Fibroblast of pulmonary artery (primary cell): ENCODE measurements at places on chromosomes 3 and 15.

DNA sequence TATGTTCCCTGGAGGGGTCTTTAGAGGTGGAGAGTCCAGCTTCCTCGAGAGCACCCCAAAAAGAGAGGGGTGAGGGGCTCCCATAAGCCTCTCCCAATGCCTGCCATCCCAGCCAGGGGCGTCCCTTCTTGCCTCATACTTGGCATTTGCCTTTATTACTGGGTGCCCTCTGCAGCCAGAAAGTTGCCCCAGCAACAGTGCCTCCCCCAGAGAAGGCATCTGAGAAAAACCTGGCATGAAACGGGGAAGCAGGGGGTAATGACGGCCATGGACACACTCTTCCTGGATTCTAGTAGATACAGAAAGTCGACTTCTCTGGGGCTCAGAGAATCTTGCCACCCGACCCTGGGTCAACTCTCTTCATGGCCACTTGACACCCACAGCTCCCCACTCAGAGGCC is 90.1 kb downstream of the PCSK6 start:
- DNase-seq = no peak

DNA sequence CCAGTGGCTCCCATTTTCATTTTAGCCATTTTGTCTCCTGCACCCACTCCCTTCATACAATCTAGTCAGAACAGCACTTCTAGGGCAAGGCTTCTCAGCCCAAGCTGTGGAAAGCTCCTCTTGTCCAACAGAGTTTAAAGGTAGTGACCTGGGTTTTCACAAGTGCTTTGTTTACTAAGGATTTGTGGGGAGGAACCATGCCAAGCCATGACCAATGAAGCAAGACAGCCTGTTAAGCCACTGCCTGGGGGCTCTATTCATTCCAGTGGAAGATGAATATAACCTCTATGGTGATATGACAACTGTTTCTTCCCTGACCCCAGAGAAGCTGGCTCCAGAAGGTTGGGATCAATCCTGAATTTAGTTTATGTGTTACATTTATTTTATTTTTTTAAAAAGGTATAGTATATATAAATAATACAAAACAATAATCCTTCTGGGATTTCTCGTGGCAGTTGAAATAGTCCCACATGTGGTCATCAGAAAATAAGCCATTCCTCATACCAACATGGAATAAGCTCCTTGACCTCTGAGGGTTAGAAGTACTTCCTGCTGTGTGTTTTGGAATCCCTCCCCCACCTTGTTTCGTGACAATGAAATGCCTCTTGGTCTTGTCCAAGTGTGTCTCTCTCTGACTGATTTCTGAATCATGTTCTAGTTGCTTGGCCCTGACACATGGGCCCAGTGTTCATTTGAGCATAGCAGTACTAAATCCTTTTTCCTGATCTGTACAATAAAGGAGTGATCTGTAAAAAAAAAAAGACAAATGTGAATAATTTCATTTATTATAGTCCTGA is 13.3 kb upstream of the THUMPD3 start:
- DNase-seq = peak; percentile 70

DNA sequence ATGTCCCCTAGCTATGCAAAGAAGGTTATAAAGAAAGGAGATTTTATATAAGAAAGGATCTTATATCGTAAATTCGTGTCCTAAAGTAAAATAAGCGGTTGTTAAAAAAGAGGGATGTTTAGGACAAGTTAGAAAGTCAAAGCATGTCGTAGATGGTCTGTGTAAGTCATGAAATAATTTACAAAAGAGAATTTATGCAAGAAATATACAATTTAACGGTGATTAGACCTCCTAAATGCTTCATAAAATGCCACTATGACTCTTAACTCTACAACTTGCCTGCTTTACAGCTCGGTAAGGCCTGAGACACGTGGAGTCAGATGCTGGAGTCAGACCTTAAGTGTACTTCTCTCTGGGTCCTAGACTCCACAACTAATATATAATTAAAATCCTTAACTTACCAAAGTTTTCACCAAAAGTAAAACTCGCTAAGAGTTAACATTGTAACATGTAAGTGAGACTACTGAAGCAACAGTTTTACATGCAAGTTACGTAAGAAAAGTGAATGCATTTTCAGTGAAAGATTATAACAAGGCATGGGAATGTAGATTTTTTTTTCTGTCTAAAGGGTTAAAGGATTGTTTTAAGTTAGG is 13.3 kb upstream of the SRPRB start:
- peak; percentile 14 for DNase-seq

DNA sequence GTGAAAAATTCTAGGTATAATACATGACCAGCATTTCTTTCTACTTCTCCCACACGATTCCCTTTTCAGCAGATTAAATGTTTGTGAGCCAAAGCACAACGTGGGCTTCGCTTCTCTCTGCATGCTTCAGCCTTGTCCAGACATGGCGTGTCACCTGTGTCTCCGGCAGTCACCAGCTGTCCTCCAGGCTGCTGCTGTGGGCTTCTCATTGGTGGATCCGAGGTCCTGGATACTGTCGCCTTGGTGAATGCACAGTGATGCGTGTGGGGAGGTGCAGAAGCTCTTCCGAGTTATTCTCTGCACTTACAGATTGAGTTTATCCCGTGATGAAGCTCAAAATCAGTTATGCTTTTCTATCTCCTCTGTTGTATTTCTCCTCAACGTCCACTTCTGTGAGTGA is 23.0 kb upstream of the GOLGA8J start:
- no peak for DNase-seq

- peak; percentile 74 for DNase-seq
These were observed 16.9 kb downstream of the MRPL46 start for GRCh38 chr15:88450125-88450798.

DNA sequence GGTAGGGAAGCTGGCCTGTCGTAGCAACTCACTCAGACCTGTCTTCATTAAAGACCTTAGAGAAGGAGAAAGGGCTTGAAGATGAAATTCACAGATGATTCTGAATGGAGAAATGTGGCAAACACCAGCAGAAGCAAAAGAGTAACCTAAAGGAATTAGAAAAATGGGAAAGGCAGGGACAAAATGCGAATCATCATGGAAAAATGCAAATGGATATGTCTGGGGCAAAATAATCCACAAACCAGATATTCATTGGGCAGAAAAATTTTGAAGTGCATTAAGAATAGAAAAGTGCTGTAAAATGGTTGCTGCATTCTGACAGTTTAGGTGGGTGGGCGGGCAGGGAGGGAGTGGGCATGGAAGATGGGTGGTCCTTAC is 156.9 kb upstream of the RASGRP1 start:
- peak; percentile 16 for DNase-seq

- no peak for DNase-seq
These were observed 244.5 kb upstream of the STT3B start for GRCh38 chr3:31288224-31288623.

GRCh38 chr3:13475871-13476590 is 4.1 kb upstream of the HDAC11 start:
- no peak for DNase-seq

DNA sequence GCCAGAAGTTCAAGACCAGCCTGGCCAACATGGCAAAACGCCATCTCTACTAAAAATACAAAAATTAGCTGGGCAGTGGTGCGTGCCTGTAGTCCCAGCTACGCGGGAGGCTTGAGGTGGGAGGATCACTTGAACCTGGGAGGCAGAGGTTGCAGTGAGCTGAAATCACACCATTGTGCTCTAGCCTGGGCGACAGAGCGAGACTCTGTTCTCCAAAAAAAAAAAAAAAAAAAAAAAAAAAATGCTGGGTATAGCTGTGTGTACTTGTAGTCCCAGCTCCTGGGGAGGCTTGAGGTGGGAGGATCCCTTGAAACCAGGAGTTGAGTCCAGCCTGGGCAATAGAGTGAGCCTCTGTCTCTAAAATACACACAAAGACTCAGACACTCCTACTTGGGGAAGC is 32.0 kb downstream of the PPP1R2 start:
- no peak for DNase-seq

DNA sequence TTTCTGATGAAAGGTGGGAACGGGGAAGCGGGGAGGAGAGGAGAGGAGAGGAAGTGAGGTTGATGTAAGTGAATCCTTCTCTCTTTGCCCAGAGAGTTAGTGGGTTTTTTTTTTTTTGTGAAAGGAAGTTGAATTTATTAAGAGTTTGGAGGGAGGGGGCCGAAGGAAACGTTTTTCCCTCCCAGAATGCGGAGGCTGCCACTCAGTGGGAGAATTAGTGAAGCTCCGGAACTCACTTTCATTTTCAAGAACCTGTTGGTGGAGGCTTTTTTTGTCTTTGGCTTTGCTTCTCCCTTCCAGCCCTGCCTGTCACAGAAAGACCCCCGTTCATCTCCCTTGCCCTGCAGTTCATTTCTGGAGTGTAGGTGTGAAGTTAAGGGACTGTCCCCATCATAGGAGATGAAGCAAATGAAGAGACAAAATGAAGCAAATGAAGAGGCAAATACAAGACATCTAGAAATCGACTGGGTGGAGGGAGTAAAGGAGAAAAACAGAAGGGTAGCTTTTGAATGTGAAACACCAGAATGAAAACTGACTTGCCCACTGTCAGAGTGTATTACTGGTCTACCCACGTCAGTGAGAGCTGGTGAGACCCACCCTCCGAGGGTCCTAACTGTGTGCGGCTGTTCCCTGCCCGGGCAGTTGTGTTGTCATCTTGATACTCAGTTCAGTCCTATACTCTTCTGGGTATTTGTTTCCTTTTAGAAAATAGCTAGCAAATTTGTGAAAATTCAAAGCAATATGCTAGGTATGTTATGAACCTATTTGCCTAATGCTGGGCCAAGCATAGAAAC is 91.5 kb downstream of the ITPR1 start:
- peak; percentile 73 for DNase-seq

DNA sequence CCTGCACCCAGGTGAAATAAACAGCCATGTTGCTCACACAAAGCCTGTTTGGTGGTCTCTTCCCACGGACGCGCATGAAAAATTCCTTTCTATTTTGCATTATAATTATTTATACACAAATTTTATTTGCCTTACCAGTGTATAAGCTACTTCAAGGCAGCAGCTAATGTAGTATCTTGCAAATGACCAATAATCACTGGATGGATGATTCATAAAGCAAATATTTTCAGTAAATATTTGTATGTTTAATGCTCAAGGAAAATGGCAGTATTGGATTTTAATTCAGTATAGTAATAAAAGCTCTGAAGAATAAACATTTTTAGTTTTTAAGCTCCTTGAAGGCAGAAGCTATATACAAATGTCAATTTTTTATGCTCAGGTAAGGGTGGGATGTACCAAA is 158.7 kb upstream of the NANOGP8 start:
- no peak for DNase-seq

DNA sequence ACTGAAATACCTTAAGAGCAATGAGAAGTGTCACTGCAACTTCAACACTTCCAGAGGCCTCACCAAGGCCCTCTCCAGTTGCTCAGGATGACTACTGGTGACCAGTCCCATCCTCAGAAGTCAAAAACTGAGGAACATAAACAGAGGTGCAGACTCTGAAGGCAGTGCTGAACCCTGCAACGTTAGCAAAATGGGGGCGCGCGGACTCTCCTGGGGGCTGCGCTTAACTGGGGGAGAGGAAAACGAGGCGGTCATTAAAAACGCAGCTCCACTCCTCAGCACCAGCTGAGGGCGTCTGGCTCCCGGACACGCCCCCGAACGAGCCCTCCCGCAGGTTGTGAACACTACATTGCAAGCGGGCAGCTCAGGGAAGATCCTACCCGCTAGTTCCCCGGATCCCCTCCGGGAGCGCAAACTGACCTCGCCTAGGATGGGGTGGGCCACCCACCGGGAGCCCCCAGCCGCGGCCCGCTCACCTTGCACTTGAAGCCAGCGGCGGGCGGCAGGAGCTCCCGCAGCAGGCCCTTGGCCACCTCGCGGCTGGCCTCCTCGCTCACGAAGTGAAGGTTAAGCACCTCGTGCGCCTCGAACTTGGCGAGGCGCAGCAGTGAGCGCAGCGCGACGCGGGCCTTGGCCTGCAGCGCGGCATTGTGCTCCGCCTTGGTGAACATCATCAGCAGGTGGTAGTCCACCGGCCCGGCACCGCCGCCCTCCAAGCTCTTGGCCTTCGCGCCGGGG is 711 bp downstream of the XXYLT1 start:
- peak; percentile 48 for DNase-seq

DNA sequence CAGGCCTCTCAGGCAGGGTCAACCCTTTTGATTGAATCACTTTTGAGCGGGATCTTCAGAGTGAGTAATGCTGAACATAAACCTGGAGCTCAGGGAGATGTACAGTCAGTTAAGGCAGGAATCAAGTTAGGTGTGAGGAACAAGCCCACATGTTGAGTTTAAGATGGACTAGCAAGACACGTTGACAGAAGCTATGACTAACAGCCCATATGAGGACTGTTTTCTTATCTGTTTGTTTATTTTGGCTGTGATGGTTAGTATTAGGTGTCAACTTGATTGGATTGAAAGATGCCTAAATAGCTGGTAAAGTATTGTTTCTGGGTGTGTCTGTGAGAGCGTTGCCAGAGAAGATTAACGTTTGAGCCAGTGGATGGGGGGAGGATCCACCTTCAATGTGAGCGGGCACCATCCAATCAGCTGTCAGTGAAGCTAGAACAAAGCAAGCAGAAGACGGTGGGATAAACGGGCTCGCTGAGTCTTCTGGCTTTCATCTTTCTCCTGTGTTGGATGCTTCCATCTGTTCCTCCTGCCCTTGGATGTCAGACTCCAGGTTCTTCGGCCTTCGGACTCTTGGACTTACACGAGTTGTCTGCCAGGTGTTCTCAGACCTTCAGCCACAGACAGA is 232.3 kb upstream of the STAC start:
- no peak for DNase-seq

- no peak for DNase-seq
These were observed 1.7 kb downstream of the PLCD1 start for GRCh38 chr3:38027466-38028465.

DNA sequence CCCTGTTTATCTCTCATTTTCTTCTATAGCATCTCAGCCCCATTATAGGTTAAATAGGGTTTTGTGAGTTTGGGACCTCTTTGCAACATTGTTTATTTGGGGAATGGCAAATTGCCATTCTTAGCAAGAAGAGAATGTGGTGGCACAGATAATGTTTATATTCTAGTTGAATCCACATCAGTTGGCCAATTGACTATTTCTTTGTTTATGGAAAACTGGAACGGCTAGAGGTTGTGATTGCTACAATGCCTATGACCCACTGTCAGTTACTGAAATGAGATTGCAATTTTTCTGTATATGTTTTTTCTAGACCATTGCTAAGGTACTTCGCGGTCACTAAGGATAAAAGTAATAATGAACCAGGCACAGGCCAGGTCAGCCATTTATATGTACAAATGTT is 44.6 kb upstream of the CFAP20DC start:
- no peak for DNase-seq

- peak; percentile 26 for DNase-seq
These were observed 579 bp upstream of the UBE3A start for GRCh38 chr15:25439369-25439836.

DNA sequence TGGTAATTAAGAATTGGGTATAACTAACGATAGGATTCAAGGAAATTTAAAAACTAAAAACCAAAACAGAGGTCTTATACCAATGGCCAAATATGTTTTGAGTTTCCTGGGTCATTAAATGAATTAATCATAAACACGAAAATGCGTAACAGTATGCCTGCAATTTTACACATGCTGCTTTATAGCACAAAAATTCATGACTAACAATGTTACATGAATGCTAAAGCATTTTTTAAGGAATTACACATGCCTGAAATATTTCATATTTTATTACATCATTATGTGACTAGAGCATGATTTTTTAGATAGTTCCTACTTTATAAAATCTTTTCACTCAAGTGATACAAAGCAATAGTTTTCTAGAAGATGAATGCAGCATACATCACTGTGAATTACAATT is 74.7 kb downstream of the ZNF148 start:
- DNase-seq = peak; percentile 62
